ENCODE measurements at places on chromosomes 3 and 15.
A peak's percentile ranks its signal among the peaks of the same experiment; 100 is the strongest.

- no peak for DNase-seq
These were observed 57.9 kb downstream of the CCDC33 start for GRCh38 chr15:74294010-74294409.

GRCh38 chr3:128194843-128195242 is 41.6 kb downstream of the EEFSEC start:
- no peak for DNase-seq

- no peak for DNase-seq
These were observed 218.2 kb upstream of the ADAMTS9 start for GRCh38 chr3:64905906-64906410.

DNA sequence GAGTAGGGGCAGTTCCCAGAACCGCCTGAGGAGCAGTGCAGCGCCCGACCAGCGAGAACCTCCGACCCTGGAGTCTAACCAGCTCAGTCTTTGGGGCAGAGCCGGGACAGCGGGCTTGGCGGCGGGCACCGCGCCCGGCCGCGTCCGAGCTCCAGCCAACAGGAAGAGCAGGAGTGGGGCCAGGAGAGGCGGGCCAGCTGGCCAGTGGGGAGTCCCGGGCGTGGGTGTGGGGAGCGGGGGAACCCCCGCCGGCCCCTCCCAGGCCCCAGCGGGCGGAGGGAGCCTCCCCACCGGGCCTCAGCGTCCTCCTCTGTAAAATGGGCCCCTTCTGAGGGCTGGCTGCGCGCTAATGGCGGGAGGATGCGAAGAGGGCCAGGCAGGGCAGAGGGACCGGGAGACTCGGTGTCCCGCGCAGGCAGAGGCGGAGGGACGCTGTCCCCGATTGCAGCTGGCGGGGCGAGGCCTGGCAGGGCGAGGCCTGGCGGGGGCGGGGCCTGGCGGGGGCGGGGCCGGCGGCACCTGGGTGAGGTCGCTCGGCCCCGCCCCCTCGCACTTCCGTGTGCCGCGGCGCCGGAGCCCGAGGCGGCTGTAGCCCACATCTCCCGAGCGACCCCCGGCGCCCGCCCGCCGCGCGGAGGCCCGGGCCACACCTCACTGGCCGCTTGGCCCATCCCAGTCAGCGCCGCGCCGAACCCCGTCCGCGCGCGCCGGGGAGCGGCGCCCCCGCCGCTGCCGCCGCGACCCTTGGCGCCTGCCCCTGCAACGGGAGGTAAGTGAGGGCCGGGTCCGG is at the start of gene PRKCD:
Gene PRKCD, plus strand, starts transcription at position 550 of the 790 bp plus-strand sequence. CDS start 17,214 bp downstream, outside the sequence.
- DNase-seq, result peak; percentile 73

GRCh38 chr3:142888099-142888480 is 793 bp downstream of the PCOLCE2 start:
- DNase-seq, result no peak

DNA sequence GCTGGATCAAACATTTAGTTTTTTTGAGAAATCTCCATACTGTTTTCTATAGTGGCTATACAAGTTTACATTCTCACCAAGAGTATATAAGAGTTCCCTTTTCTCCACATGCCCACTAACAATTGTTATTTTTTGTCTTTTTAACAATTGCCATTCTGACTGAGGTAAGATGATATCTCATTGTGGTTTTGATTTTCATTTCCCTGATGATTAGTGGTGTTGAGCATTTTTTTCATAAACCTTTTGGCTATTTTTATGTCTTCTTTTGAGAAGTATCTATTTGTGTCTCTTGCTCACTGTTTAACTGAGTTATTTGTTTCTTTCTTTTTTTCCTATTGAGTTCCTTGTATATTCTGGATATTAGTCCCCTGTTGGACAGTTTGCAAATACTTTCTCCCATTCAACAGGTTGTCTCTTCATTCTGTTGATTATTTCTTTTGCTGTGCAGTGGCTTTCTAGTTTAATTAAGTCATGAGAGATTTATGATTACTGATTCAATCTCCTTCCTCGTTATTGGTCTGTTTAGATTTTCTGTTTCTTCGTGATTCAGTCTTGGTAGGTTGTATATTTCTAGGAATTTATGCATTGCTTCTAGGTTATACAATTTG is 6.7 kb upstream of the RNF13 start:
- no peak for DNase-seq

GRCh38 chr15:82136120-82136519 is 90.3 kb upstream of the MEX3B start:
- no peak for DNase-seq

DNA sequence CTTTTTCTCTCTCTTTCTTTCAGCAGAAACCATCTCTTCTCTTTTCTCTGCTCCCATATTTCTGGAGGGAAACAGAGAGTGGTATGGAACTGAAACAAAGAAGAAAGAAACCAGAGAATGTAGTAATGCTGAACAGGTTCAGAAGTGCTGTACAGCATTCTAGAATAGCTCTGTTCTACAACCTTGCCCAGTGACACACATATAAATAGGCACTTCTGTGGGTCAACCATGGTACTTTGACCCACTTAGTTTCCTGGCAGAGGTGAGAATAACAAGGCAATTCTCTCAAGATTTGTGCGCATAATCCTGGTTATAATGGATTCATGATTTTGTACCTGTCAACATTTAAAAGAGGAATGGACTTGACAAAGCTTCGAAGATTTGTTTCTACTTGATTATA is 12.3 kb downstream of the CFAP91 start:
- DNase-seq, result no peak

- DNase-seq, result no peak
These were observed 31.8 kb upstream of the RYR3 start for GRCh38 chr15:33278816-33279612.

DNA sequence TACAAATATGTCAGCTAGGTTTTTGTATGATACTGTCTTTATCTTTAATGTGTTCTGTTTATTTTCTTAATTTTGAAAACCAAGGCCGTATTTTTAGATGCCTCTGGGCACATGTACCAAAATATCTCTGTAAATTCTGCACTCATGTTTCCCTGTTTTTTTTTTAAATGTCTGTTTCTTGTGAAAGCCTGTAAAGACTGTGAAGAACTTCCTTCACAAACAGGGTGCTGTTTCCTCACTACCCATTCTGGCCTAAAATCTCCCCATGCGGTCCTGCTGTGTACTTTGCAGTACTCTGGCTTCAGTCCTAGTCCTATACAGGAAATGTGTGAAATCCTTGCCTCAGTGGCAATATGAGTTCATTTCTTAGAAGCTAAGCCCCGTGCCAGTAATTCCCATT is 133.4 kb upstream of the ZBTB20 start:
- no peak for DNase-seq

- DNase-seq, result no peak
These were observed 348.6 kb upstream of the CCDC54 start for GRCh38 chr3:107028626-107029025.

DNA sequence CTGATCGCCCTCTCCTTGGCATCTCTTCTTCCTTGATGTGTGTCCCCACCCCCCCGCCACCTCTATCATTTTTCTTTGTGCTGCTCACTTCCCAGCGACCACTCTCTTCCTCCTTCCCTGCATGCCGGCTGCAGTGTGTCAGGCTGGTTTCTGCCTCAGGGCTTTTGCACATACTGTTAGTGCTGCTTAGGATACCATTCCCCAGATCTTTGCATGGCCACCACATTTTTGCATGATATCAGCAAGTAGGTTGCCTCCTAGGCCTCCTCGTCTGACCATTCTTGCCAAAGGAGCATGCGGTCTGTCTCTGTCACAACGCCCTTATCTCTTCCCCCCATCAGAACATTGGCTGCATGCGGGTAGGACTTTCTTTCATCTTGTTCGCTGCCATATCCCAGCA is 12.5 kb downstream of the FBLN2 start:
- DNase-seq, result no peak

GRCh38 chr15:52057996-52058395 is 39.0 kb downstream of the MAPK6 start:
- peak; percentile 69 for DNase-seq

- DNase-seq, result no peak
These were observed 256.0 kb upstream of the CBLB start for GRCh38 chr3:106124818-106125217.

- DNase-seq, result peak; percentile 12
These were observed 40.5 kb downstream of the FEZF2 start for GRCh38 chr3:62332835-62333244.

DNA sequence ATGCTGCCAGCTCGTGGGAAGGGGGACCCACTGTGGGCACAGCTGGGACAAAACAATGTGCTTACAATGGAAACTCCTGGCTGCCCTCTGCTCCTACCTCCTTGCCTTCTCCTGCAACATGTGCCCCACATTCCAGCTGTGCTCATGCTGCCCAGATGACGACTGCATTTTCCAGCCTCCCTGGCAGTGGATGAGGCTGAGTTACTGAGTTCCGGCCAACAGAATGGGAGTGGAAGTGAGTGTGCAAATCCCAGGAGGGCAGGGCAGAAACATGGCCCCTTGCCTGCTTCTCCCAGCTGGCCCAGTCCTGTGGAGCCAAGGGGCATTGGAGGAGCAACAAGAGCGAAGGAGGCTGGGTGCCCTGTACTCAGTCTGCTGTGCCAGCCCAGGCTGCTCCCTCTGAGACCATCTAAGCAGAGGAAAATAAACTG is 17.1 kb downstream of the KLF15 start:
- no peak for DNase-seq

DNA sequence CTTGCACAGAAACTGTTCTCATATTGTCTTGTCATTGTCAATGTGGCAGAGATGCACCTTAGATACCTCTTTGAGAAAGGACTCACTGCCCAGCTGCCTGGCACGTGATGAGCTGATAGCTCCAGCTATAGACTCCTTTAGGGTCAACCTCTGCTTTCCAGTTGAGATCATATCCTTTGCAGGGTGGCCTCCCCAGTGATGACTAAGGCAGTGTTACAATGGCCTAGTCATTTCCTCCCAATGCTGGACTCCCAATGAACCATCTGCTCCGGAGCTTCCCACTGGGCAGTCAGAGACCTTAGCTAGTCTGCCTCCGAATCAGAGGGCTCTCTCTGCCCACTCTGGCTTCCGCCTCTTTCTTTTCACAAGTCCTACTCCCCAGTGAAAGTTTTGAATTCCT is 79.5 kb downstream of the CHRD start:
- DNase-seq, result no peak

DNA sequence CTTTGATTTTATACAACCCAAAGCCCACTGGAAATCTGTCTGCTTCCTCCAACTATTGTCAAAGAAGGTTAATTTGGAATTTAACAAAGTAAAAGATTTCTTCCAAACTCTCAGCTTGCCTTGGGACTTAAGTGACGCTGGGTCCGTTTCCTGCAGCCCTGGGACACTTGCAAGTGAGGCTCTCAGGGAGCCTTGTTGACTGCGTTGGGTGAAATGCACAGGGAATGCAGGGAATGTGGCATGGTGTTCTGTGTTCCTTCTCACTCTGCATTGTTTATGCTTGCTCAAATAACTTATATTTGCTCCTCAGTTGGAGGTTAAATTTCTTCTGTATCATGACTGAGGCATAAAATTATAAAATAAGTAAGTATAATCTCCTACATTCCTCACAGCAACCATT is 60.9 kb upstream of the TJP1 start:
- no peak for DNase-seq

- no peak for DNase-seq
These were observed 36.2 kb upstream of the CPNE4 start for GRCh38 chr3:132071043-132071442.

- no peak for DNase-seq
These were observed 170.2 kb downstream of the SUCNR1 start for GRCh38 chr3:152043620-152044019.

- no peak for DNase-seq
These were observed 67.5 kb upstream of the CORO2B start for GRCh38 chr15:68511073-68511991.

- DNase-seq, result no peak
These were observed 11.5 kb downstream of the CHSY1 start for GRCh38 chr15:101240358-101240757.

DNA sequence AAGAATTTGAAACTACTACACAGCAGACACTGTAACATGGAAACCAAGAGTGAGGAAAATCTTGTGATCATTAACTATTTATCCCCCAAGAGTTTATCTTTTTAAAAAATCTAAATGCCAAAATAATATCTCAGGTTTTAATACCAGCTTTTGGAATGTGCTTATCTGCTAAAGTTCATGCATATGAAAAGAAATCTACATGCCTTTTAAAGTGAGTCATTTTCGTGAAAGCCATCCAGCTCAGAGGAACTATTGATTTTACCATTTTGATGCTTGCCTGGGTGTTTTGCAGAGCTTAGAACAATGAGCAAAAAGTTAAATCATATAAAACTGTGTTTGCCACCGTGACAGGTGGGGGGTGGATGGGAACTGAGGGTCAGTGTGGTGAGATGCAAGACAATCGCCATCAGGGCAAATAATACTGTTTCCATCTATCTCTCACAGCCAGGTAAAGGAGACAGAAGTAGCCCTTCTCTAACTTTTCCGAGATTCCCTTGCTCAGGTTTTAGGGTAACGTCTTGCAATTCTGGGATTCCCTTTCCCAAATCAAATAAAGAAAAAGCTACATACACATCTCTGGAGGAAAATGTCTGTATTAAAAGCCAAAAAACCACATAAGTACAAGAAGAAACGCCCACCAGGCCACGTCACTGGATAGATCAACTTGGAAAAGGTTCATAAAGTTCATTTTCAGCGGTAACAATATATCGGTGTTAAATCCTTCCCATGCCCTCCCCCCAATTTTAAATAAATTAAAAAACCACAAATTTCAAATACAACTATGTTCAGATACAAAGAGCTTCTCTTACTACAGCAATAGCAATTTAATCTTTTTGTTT is 2.0 kb downstream of the TMEM158 start:
- DNase-seq, result no peak

DNA sequence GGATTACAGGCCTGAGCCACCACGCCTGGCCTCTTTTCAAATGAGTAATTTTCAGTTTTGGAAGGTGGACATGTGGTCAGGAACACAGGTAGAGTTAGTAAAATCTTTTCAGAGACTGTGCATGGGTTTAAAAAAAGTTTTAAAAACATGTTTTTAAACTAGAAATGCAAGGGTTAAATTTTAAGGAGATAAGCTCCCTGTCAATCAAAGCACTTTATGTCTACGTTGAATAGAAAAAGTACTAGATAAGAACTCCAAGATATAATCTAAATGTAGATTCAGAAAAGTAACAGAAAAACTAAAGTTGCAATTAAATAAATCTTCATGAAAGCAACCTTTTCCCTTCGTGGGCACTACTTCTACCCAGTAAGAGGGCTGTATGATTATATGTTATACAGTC is 131.7 kb downstream of the CLASP2 start:
- DNase-seq, result no peak

- no peak for DNase-seq
These were observed 155.9 kb upstream of the TLE3 start for GRCh38 chr15:70253461-70254156.

DNA sequence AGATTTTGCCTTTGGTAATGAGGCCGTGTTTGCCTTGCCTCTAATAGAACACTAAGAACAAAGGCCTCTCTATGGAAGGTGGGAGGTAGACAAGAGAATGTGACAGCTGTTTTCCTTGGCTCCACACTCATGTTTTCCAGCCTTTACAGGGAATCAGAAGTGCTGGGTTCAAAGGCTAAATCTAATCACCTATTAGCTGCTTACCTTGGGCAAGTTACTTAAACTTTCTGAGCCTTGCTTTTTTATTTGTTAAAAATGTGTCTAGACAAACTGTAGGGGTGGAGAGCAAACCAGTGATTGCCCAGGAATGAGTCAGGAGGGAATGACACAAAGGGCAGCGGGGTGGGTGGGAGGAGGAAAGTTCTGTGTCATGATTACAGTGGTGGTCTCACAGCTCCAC is 179.0 kb downstream of the P3H2 start:
- DNase-seq, result no peak
